Activated CD4-positive, alpha-beta T cell treated with anti-CD3 and anti-CD28 coated beads, Interleukin-2, amount 50 U/mL, for 48 hours (primary cell): ENCODE measurements at places on chromosomes 12 and 14.

GRCh38 chr12:86551146-86551571 is 295.0 kb upstream of the MGAT4C start:
- DNase-seq, result no peak

- DNase-seq, result no peak
Measured at GRCh38 chr12:93347054-93347785, 30.5 kb upstream of the NUDT4 start.

DNA sequence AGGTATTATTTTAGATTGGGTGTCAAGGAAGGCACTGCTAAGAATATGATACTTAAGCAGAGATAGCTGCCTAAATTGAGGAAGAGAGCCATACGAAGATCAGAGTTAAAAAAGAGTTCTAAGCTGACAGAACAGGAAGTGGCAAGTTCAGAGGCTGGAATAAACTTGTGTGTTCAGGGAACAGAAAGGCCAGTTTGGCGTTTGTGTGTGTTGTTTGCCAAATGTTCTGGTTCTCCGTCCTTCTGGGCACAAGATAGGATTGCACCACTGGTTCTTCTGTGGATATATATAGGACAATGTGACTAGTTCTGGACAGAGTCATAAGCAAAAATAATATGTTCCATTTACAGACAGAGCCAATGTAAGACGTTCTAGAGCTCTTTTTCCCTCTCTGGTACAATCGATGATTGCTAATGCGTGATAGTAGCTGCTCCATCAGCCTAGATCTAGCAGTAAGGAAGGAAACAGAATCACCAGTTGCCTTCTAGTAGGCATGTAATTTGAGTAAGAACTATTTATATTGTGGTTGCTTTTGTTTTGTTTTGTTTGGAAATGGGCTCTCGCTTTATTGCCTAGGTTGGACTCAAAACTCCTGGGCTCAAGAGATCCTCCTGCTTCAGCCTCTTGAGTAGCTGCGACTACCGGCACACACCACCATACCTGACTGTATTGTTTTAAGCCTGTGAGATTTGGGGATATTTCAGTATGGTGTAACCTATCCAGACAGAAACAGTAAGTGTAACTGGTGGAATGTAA is 7.4 kb downstream of the BBS10 start:
- no peak for DNase-seq

GRCh38 chr14:83566567-83566966 is 1963.4 kb upstream of the FLRT2 start:
- no peak for DNase-seq

DNA sequence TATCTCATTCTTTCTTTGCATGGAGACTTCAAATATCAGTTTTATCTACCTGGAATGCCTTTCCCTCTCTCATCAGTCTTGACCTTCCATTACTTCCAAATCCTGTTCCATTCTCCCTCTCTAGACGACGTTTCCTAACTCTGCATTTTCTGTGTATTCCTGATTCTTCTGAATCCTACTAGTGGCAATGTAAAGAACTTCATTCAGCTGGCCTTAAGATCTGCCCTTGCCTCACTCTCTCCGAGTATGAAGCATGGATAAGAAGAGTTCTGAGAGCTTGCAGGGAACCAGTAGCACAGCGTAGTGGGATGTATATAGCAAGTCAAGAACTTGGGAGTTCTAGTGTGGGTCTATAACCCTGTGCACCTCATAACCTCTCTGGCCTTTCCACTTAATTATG is 68.5 kb upstream of the HOXC13 start:
- DNase-seq, result no peak
